Upper lobe of left lung (tissue), 6 donors: ENCODE measurements at places on chromosomes 4 and X. TPM values are rescaled to one million over a fixed set of nuclear protein-coding genes. Genes with fewer than 3 reads are reported as not detected.

Gene PDZD4
- total RNA-seq = 2.3 TPM

Gene ZNF630
- 3.3 TPM for total RNA-seq

Gene SLIT2
- 35.1 TPM for total RNA-seq

Gene BEX2
- 18.9 TPM for total RNA-seq

Gene CSAG2
- not detected for total RNA-seq

DNA sequence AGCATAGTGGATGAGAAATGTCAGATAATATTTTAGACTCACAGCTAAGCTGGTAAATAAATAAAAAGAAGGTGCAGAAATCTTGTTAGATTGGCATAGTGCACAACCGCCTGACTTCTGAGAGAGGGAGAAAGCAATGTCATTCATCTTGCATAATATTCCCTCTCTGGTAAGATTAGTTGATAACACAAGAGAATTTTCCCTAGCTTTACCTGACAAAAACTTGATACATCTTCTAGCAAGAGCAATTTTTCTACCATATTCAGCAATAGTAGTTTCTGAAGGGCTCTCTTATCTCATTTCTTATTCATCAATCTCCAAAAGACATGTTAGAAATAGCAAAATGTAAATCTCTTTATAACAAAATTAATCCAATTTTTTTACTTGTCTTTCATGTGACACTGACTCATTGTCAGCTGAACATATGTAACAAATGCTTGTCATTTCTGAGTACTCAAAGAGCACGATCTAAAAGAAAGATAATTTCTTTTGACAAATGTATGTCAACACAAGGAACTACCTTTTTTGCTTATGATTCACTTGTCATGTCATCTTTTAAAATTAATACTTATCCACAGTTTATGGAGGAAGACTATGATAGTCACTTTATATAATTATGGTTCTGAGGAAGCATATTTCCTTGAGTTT is 240.0 kb downstream of the ARAP2 start:
- no peaks in the 10 kb centered on the region for H3K36me3 ChIP-seq
- no peaks in the 10 kb centered on the region for H3K27me3 ChIP-seq
- no peak for DNase-seq

DNA sequence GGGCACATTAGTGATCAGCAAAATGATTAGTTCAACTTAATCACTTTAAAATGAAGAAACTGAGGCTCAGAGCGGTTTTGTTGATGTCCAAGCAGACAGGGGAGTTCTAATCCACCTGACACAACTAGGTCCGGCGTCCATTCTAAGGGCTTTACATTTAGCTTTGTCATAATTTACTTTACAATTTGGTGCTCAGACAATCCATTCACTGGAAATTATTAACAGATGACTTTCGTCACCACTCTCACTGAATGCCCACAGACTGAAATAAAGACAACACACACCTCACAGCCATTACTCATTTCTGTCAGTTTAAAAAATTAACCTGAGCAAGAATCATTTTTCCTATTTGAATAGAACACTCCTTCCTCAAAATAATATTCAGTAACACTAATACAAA is 10.8 kb downstream of the NR3C2 start:
- no peaks in the 10 kb centered on the region for H3K36me3 ChIP-seq
- DNase-seq = no peak
- peaks cover 34% of the 10 kb centered on the region for H3K4me1 ChIP-seq
- no peak overlapping the region for H3K27ac ChIP-seq

- no peak overlapping the region for H3K4me3 ChIP-seq
- H3K27ac ChIP-seq = no peak overlapping the region
- no peak for DNase-seq
- H3K27me3 ChIP-seq = no peaks in the 10 kb centered on the region
- no peaks in the 10 kb centered on the region for H3K36me3 ChIP-seq
Observed at GRCh38 chr4:20418861-20419451, 167.3 kb downstream of the SLIT2 start.

DNA sequence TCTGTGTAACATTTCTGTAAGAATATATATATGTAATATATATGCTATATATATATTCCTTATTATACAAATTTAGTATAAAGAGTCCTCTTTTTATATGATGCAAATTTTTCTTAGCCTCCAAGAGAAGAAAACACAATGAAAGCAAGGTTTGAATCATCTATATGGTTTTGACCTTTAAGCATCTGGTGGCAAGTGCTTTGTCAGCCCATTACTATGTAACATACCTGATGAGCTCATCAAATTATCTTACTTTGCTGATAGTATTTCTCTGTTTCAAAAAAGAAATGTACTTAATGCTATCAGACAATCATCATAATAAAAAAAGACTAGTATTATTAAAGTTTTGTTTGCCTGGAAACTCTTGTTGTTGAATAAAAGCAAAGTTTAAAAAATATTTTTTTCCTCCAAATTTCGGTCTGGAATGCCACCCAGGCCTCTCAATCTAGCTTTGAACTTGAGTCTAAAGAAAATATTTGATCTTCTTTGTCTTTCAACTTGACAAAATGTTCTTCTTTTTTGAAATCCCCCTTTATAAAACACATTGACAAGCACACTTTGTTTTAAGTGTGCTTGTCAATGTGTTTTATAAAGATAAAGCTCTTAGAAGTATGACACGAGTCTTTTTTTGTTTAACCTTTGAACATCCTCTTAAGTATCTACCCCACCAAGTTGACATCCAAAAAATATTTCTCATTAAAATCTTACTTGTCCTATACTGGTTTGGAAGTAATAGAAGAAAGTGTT is 26.2 kb downstream of the ZNF330 start:
- H3K27ac ChIP-seq = no peak overlapping the region
- no peak for DNase-seq
- no peaks in the 10 kb centered on the region for H3K27me3 ChIP-seq
- no peaks in the 10 kb centered on the region for H3K36me3 ChIP-seq
- H3K4me1 ChIP-seq = no peaks in the 10 kb centered on the region
